Hematopoietic multipotent progenitor cell treated with erythropoietin and hydrocortisone succinate and interleukin-3 and kit ligand, for 15 days (in vitro differentiated cells): ENCODE measurements at places on chromosomes 3 and 15.

DNA sequence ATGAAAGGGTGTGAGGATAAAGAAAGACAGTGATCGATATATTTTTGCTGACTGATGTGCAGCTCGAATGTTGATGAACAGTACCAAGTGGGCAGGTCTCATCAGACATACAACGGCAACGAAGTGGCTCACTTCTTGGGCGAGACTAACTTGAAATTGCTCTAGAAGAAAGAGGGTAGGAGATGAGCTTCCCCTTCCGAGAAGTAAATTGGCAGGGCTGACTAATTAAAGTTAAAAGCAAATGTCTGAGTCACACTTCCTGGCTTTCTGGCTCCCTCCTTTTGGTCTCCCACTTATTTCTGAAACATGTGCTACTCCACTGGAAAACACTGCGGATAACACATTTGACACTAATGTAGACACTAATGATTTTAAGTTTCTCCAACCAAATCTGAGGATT lies 228.3 kb downstream of the ABHD5 start:
- no peak for DNase-seq

- no peak for DNase-seq
Observed at GRCh38 chr15:63506537-63507035, 2.2 kb downstream of the USP3 start.

GRCh38 chr3:129231331-129232119 lies 17.9 kb upstream of the COPG1 start:
- no peak for DNase-seq

GRCh38 chr3:12959838-12960378 lies 113.3 kb downstream of the IQSEC1 start:
- no peak for DNase-seq

GRCh38 chr3:53956586-53956985 lies 64.9 kb upstream of the SELENOK start:
- no peak for DNase-seq

- DNase-seq, result no peak
Observed at GRCh38 chr3:196737655-196738054, 2.0 kb upstream of the PAK2 start.

DNA sequence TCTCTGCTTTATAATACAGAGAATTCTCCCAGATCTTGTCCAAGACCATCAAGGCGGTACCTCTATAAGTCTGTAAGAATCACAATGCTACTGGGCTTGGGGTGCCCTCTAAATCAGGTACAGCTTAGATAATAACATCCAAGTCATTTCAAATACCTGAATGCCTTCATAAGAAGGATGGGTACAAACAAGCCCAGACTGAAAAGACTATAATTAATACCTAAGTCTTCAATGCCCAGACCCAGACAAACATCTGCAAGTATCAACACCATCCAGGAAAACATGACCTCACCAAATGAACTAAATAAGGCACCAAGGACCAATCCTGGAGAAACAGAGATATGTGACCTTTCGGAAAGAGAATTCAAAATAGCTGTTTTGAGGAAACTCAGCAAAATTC lies 65.9 kb downstream of the ZMAT3 start:
- DNase-seq, result no peak

- no peak for DNase-seq
Observed at GRCh38 chr15:69880571-69881301, 217.0 kb downstream of the TLE3 start.

GRCh38 chr15:25900431-25900830 lies 37.3 kb upstream of the ATP10A start:
- no peak for DNase-seq

- no peak for DNase-seq
Observed at GRCh38 chr3:48429960-48430707, at the start of gene PLXNB1. Gene PLXNB1 (minus strand): TSS chr3:48430086. CDS start chr3:48424611, 5,475 bp downstream.

DNA sequence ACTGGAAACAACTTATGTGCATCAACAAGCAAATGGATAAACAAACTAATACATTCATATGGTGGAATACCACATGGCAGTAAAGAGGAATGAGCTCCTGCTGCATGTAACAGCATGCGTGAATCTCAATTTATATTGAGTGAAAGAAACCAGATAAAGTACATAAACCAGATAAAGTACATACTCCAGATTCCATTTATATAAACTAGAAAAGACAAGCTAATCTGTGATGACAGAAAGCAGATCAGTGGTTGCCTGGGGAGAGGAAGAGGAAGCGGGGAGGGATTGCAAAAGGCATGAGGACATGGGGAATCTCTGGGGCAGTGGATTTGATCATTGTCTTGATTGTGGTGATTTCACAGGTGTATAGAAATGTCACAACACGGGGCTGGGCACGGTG lies 34.2 kb downstream of the LIMD1 start:
- DNase-seq, result no peak

- DNase-seq, result no peak
Observed at GRCh38 chr15:95577927-95578326, 752.6 kb upstream of the NR2F2 start.

GRCh38 chr15:48273049-48273448 lies 58.2 kb upstream of the DUT start:
- DNase-seq, result no peak

GRCh38 chr3:66181764-66182163 lies 39.0 kb upstream of the SLC25A26 start:
- DNase-seq, result no peak
